ENCODE measurements at places on chromosomes 6 and 20.

DNA sequence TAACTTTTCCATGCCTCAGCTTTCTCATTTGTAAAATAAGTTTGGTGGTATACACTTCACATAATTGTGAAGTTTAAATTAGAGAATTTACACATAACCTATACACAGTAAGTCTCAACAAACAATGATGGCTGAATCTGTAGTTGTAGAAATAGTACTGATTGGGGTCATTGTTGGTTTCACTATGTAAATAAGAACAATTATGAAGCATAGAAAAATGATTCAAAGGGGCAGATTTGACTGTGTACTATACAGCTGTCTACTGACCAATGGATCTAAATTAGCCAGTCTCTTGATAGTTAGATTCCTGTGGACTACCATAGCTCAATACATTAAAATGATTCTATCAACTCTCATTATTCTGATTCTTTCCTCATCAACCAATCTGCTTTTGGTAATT, 181.1 kb upstream of the STXBP5 start:
- DNase-seq = no peak

- no peak for DNase-seq
Observed at GRCh38 chr6:113402544-113402943, 454.6 kb upstream of the MARCKS start.

DNA sequence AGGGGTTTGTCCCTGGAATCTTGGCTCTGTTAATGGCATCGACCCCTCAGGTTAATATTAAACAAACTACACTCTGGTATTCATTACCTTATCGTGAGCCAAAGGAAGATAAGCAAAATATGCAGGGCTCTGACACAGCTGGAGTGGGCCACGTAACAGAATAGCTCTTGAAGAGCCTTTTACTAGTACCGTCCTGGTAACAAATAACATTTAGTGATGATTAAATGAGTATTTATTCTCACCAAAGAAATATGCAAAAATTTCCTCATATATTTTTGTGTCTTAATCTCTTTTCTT, 20.1 kb upstream of the UTRN start:
- no peak for DNase-seq

- DNase-seq = no peak
Observed at GRCh38 chr6:135921188-135921587, 69.7 kb downstream of the PDE7B start.

GRCh38 chr20:58867211-58867610, 14.7 kb downstream of the GNAS start:
- DNase-seq = no peak

DNA sequence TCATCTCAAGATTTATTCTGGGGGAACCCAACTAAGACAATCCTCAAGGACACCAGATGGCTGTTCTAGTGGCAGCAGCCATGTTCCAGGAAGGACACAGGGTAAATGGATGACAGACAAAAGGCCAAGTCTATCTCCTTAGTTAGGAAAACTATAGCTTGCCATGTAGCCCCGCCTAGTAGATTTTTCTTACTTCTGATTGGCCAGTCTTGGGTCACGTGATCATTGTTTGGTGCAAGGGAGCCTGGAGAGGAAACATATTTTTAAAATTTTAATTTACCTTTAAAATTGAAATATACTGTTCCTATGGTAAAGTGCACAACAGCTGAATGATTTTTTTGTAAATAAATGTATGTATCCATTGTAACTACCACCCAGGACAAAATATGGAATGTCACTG, 4.4 kb upstream of the KCNS1 start:
- DNase-seq = no peak

DNA sequence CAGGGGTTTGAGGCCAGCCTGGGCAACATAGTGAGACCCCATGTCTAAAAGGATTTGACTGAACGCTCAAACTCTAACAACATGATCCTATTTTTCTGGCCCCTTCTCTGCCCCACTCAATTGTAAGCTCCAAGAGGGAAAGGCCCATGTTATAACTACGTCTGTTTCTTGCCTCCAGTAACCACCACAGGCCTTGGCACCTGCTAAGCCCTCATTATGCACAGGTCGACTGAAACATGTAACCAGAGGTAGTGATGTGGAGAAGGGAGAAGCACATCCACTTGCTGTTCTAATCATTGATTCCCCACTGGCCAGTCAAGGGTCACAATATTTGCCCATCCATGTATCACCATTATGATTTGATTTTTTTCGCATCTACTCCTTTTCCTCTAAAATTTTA, 475.5 kb downstream of the KIF16B start:
- DNase-seq = no peak

DNA sequence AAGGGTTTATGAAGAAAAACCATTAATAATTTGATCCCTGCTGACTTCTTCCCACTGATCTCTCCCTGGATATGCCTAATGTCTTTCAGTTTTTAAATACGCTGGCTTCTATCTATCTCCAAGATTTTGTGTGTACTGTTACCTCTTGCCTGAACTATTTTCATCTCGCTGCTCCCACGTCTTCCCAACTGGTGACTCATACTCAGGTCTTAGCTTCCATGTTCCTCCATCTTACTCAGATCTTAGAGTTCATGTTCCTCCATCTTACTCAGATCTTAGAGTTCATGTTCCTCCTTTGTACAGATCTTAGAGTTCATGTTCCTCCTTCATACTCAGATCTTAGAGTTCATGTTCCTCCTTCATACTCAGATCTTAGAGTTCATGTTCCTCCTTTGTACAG, 21.6 kb downstream of the GPR6 start:
- no peak for DNase-seq

DNA sequence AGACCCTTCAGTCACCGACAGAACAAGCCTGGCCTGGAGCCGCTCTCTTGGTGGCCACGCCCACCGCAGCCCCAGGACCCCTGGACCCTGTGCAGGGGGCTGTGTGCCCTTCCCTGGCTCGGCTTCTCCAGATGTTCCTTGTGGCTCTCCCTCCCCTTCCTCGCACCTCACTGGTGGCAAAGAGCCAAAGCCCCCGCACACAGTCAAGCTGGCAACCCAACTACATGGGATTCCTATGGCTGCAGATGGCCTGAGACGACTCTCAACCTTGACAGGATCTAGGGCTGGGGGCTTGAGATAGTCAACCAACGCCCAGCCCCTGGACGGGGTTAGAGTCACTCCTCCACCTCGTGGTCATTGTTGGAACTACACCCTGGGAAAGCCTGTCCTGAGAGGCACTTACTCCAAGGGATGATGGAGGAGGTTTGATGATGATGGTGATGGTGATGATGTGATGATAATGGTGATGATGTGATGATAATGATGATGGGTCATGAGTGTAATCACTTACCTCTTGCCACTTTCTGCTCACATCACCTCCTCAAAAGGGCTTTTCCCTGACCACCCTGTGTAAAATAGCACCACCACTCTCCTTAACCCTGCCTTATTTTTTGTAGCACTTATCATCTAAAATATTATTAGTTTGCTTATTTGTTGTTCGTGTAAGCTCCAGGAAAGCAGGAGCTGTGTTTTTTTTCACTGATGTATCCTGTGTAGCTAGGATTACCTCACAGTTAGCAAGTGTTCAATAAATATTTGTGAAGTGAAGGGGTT, 278.4 kb downstream of the LRFN2 start:
- peak; percentile 38 for DNase-seq

DNA sequence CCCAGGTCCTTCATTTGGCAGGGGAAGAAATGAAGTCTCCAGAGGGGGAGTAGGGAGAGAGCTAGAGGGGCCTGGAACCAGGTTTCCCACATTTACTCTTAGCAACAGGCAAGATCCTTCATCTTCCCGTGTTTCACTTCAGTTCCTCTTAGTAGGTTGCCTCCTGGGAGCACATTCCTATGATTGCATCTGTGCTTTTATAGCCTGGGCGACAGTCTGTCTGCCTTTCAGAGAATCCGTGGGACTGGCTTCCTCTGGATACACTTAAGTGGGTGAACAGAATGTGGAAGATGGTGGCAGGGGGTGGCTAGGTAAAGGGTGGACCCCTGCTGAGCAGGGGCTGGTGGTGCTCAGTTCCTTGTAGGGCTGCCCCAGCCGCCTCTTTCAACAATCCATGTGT, 33.4 kb downstream of the STK35 start:
- no peak for DNase-seq

- no peak for DNase-seq
Observed at GRCh38 chr6:131000544-131000943, 62.5 kb downstream of the EPB41L2 start.

DNA sequence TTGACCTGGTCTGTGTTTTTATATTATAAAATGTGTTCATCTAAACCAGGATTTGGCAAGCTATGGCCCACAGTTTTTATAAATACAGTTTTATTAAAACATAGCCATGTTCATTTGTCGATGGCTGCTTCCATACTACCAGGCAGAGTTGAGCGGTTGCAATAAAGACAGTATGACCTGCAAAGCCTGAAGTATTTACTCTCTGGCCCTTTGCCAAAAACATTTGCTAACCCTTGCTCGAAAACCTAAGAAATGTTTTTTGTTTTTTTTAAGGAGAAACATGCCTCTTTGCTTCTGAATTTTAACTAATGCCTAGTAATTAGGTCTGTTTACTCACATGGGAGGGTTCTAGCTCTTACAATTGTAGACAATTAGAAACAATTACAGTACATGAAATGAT, 67.4 kb upstream of the SMIM28 start:
- DNase-seq = no peak

DNA sequence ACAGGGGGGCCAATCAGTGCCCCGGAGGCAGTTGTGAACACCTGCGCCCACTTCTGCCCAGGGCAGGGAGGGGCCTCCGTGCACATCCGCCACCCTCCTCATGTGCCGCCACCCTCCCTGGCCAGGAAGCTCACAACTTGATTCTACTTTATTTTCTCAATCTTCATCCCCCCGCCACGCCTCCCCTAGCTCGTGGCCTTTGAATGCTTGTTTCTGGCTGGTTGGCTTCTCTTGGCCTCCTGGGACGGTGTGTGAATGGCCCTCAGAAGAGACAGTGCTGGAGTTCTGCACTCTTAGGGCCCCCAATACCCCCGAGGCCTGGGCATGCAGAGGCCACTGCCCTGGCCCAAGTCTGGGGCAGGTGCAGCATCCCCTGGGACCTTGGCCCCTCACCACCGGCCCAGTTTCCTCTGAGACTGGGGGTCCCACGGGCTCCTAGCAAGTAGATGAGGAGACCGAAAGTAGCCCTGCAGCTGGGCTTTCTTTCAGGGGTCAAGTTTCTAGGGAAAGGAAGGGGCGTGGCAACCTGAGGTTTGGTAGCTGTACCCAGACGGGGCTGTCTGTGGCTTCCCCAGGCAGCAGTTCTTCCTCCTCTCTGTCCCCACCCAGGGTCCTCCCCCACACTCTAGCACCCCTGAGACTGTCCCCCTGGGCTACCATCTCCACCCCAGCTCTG, 1.3 kb downstream of the RGS19 start:
- DNase-seq = peak; percentile 34

DNA sequence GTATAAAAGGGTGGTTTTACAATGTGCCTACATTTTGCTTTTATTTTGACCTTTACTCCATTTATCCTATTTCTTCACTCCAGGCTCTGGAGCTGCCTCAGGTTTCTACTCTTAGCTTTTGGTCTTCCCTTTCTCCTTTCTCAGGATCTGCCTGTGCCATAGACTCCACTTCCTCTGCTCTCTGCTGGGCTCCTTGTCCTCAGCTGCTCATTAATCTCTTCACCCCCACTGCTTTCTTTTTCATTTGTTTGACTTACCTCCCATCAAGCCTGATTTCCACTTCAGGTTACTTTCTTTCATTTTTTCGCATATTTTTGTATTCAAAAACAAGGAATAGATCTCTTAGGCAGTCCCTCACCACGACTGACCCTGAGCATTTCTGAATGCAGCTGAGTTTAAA, 106.8 kb downstream of the COL19A1 start:
- no peak for DNase-seq

- no peak for DNase-seq
Observed at GRCh38 chr6:10014557-10014956, 400.3 kb downstream of the TFAP2A start.

DNA sequence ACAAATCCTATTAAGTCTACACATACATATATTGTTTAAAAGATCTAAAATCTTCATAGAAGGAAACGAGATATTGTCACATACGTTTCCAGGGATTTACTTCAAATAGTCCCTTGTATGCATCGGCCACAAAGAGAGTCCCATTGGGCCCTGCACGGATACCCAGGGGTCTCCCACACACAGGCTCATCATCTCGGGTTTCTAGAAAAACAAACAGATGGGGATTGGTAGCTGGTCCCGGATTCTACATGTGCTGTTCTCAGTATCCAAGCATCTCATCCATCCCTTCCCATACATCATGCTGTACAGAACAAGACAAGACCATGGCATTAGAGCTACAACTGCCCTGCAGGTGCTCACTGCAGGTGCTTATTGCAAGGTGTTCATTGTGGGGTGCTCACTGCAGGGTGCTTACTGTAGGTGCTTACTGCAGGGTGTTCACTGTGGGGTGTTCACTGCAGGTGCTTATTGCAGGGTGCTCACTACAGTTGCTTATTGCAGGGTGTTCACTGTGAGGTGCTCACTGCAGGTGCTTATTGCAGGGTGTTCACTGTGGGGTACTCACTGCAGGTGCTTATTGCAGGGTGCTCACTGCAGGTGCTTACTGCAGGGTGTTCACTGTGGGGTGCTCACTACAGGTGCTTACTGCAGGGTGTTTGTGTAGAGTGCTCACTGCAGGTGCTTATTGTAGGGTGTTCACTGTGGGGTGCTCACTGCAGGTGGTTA, 21.0 kb downstream of the APMAP start:
- DNase-seq = no peak

GRCh38 chr20:44104798-44105517, 82.0 kb downstream of the JPH2 start:
- DNase-seq = no peak

DNA sequence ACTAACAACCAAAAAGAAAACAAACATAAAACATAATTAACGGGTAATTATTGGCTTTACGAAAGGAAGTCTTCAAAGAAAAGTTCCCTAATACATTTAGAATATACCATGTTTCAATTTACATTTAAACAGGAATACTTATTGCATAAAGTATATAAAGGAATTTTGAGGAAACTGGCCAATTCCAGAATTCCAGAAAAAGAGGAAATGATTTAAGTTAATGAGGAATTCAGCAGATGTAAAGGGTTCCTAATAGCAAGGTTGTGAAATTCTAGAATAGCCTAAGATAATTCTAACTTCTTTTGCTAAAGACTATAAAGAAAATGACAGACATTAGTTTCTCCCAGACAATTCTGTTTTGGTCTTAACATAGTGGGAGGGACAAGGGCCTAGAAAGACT, 35.0 kb downstream of the DTNBP1 start:
- DNase-seq = no peak

DNA sequence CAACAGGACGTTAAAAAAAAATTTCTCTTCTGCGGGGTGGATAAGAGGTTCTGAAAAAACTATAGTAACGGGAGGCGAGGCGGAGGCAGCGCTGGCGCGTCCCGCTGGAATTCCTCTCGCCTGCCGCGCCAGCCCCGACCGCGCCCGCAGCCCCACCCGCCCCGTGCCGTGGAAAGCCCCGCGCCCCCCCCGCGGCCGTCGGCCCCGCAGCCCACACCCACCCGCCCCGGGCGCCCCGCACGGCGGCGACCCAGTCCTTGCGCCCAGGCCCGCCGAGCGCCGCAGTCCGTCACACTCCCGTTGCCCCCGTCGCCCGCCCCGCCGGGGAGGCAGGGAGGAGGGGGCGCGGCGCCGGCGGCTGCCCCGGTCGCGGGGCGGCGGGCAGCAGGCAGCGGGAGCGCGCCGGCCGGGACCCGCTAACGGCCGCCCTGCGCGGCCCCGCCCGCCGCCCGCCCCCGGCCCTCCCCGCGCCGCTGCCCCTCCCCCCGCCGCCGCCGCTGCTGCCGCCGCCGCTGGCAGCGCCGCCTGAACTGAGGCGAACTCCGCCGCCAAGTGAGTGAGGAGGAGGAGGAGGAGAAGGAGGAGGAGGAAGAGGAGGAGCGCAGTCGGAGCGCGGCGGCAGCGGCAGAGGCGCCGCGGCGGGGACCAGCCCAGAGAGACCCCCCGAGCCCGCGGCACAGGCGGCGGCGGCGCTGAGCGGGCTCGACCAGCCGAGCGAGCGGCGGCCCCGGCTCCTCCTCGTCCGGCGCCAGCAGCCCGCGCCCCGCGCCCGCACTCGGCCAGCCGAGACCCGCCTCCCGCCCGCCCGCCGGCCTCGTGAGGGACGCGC, at the start of gene QKI:
Gene QKI, plus strand, starts transcription at position 602 of the 829 bp plus-strand sequence. CDS start 476 bp downstream, outside the sequence.
- peak; percentile 77 for DNase-seq
